Activated CD8-positive, alpha-beta T cell treated with anti-CD3 and anti-CD28 coated beads for 36 hours (primary cell): ENCODE measurements at places on chromosomes 4 and X. TPM values are rescaled to one million over a fixed set of nuclear protein-coding genes. Genes with fewer than 3 reads are reported as not detected.

DNA sequence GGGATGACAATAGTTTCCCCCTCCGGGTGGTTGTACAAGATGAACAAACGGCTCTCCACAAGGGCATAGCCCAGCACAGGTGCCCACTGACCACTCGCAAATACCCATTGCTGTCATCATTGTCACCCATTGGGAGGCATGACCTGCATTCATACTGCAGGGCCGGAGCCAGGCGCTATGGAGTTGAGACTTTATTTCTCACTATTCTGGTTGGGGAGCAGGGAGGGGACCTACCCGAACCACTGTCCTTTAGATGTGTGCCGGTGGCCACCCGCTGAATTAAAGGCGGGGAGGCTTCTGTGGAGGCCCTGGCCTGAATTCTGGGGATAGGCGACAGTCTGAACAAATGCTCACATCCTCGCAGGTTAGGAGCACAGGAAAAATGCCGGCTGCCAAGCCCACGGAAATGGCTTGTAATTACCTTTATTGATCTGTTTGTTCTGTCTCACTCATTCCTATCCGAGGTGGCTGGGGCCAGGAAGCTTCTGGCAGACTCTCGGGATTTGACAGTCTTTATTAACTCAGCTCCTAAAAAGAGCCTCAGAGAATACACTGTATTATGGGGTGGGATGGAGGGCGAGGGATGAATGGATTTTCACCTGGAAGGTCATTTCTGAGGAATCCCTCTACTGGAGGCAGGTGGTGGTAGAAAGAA is 125.1 kb upstream of the PSAPL1 start:
- no peak for DNase-seq

GRCh38 chrX:109873574-109873973 is 129.3 kb upstream of the TMEM164 start:
- no peak for DNase-seq

DNA sequence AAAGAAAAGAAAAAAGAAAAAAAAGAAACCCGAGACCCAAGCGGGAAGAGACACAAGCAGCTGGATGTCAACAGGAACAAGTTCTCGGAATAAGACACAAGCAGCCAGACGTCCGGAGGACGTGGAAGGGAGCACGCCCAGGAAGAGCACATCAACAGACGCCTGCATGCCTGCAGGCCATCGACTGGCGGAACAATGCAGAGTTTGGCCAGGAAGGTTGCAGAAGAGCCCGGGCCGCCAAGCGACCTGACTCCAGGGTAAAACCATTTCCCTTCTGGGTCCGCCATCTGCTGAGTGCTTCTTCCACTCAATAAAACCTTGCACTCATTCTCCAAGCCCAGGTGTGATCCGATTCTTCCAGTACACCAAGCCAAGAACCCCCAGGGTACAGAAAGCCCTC is 95.6 kb upstream of the PRR32 start:
- no peak for DNase-seq

DNA sequence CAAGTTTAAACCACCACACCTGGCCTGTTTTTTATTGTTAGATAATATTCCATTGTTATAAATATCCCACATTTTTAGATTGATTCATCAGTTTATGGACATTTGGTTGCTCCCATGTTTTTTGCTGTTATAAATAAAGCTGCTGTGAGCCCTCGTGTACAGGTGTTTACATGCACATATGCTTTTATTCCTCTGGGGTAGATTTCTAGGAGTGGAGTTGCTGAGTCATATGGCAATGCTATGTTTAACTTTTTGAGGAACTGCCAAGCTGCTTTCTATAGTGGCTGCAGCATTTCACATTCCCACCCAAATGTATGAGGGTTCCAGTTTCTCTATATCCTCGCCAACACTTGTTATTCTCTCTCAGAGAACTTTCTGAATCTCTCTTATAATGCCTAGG is 90.5 kb downstream of the TBL1X start:
- DNase-seq = no peak

- DNase-seq = no peak
These were observed 460.3 kb upstream of the PRKX start for GRCh38 chrX:4173743-4174142.

DNA sequence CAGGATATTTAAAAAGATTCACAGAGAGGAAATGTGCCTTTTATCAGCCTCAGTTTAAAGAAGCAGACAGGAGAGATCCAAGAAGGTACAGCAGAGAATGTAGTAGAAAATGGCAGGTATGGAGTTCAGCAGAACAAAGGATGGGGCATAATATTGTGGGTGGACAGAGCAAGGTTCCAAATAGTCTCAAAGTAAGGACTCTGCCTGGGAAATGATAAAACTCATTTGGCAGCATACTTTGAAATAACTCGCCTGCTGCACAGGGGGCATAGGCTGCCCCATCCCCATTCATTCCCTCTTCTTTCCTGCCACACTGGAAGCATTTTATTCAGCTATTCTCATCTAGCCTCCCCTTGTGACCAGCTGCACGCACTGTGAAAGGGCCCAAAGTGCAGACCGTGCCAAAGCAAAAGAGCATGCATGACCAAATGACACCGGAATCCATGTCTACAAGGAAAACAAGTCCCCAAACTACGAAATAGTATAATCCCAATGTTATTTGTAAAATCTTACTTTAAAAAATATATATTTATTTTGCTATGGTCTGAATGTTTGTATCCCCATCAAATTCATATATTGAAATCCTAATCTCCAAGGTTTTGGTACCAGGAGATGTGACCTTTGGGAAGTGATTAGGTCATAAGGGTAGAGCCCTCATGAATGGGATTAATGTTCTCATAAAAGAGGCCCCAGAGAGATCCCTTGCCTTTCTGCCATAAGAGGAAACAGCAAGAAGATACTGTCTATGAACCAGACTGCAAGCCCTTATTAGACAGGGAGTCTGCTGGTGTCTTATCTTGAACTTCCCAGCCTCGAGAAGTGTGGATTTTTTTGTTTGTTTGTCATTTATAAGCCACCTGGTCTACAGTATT is 77.4 kb upstream of the PRSS48 start:
- DNase-seq = no peak

DNA sequence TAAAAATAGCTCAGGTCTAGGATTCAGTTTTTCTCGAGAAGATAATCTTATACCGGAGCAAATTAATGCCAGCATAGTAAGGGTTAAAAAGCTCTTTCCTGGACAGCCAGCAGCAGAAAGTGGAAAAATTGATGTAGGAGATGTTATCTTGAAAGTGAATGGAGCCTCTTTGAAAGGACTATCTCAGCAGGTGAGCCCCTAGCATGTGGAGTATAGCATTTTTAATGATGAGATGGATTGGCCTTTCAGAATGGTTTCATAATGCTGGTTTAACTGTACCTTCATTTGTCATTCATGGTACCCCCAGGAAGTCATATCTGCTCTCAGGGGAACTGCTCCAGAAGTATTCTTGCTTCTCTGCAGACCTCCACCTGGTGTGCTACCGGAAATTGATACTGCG is 79.4 kb downstream of the SLC10A6 start:
- no peak for DNase-seq

The EBP gene
- 164 TPM for total RNA-seq

The MGARP gene
- total RNA-seq = 0.22 TPM

The ABLIM2 gene
- 0.54 TPM for total RNA-seq

The MAGEC2 gene
- not detected for total RNA-seq

The AGTR2 gene
- total RNA-seq = not detected
